Spleen (tissue), 13 donors: ENCODE measurements at places on chromosomes 3 and 15. TPM values are rescaled to one million over a fixed set of nuclear protein-coding genes. Genes with fewer than 3 reads are reported as not detected.

- DNase-seq = no peak
Observed at GRCh38 chr3:156750191-156750873, 75.8 kb upstream of the LEKR1 start.

GRCh38 chr3:64082411-64082810, 59.1 kb upstream of the PSMD6 start:
- no peak for DNase-seq

DNA sequence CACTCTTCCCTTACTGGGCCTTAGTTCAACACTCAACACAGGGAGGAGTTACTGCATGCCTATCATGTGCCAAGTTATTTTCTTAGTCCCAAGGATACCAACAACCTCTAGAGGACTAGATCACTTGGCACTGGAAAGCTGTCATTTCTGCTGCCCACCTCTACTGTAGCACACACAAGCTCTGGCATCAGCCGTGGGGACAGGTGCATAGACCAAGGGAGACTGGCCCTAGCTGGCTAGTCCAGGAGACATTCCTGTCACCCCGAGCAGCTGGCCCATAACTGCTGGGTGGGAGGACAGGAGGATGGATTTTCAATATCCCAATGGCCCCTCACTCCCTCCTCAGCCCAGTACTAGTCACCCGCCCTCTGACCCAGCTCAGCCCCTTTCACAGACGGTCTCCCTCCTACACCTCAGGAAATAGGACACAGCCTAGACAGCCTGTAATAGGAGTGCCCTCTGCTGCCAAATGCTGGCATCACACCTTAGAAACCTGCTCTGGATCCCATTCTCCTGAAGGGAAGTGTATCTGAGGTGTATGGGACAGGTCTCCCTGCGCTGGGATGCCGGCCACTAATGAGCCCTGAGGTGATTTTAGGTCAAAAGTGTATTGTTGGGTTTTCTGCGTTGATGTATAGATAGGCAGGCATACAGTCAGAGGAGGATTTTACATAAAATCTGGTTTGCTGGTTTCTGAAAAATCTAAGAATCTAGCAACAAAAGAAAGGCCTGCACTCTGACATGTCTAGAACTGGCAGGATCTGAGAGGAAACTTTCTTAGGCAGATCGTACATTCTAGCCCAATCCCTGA, 3.4 kb upstream of the DZIP1L start:
- DNase-seq = no peak

GRCh38 chr15:77497110-77497737, 76.5 kb downstream of the HMG20A start:
- DNase-seq = peak; percentile 75

Gene ARL13B
- 4.2 TPM for polyA plus RNA-seq

- peak; percentile 89 for DNase-seq
Observed at GRCh38 chr3:195150181-195151118, 120.5 kb downstream of the XXYLT1 start.

DNA sequence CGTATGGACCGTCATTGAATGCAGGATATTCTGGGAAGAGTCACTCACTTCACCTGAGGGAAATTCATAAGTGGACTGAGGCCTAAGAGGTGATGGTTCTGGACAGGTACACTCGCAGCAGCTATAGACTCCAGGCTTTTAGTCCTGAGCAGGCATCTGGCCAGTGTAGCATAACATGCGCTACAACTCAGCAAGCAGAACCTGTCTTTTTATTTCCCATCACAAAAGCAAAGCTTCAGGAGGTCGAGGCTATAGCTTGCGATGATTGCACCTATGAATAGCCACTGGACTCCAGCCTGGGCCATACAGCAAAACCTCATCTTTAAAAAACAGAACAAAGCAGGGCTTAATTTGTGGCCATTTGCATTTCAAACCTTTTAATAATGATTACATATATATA, 185.8 kb downstream of the KCNH8 start:
- DNase-seq = no peak

- DNase-seq = no peak
Observed at GRCh38 chr3:120498556-120499346, 48.0 kb upstream of the FSTL1 start.

DNA sequence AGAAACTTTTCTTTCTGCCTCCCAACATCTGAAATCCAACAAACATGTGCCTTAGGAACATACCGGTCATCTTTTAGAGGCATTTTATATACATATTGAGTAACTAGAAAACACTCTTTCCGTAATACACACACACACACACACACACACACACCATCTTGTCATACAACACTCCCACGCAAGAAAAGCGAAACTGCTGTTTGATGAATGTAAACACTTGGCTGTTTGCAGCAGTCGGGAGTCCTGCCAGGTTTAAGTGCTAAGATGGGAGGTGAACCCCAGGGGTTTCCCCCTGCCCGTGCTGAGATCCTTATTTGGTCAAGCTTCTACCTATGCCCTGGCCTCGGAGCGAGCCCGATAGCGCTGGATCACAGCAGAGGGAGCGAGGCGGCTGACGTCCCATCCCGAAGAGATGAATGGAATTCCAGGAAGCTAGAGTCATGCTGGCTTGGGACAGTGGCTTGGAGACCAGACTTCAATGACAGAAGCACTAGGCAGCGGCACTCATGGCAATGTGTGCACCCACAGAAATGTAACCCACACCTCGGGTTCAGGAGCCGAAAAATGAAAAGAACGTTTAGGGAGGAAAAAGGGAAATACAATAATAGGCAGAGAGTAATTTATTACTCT, 1.3 kb upstream of the THBS1 start:
- no peak for DNase-seq

Gene THSD4
- 0.30 TPM for polyA plus RNA-seq

Gene TLNRD1
- polyA plus RNA-seq = 14.1 TPM

DNA sequence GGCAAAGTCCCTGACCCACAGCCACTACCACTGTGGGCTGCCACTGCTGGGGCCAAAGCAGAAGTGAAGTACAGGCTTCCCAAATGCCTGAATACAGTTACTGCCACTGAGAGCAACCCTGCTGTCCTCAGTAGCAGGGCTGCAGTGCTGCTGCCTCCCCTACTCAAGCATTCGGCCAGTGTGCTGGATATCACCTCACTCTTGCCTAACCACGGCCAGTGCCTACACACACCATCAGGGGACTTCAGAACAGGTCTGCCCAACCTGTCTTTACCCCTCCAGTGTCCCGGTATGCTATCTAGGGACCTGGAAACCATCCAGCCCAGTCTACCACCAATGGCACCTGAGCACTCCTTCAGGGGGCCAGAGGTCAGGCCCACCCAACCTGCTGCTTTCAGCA, 261.5 kb upstream of the COL8A1 start:
- DNase-seq = no peak

Gene SLC6A11
- not detected for polyA plus RNA-seq

- DNase-seq = no peak
Observed at GRCh38 chr15:88873786-88874185, 21.6 kb downstream of the HAPLN3 start.

DNA sequence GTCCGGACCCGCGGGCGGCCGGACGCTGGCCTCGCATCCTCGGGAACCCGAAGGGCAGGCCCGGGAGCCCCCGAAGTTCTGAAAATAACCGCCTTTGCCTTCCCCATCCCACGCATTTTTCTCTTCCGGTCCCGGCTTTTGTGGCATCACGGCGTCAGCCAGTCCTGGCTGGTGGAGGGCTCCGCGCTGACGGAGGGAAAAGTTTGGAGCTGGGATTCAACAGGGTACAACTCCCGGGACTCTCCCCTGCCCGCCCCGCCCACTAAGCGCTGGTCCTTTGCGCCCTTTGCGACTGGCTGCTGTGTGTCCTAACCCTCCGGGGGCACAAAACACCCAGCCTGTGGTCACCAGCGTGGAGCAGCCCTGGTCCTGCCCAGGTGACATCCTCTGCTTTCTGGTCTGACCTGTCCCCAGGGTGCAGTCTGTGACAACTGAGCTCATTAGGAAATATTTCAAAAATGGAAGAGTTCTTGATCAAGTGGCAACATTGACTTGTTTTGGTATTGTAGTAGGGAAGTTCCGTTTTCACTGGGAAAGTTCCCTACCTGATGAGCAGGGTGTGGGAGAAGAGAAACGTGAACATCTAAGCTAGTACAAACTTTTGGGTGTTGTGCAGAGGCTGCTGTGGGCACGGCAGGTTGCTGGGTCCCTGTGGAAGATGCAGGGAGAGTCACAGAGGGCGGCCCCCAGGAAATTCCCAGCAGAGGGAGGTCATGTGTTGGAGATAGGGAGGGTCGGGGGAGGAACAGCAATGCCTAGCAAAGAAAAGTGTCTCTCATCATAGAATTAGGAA, 775 bp downstream of the ARNT2 start:
- DNase-seq = no peak

DNA sequence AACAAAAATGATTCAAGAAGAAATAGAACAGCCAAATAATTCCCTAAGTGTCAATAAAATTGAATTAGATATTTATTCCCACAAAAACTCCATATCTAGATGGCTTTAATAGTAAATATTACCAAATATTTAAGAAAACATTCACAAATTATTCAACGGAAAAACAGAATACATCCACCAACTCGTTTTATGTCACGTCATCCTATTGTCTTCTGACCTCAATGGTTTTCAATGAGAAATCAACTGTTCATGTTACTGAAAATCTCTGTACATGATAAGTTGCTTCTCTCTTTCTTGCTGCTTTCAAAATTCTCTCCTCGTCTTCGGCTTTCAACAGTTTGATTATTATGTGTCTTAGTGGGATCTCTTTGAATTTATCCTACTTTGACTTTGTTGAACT, 17.1 kb upstream of the FBXL2 start:
- DNase-seq = no peak

DNA sequence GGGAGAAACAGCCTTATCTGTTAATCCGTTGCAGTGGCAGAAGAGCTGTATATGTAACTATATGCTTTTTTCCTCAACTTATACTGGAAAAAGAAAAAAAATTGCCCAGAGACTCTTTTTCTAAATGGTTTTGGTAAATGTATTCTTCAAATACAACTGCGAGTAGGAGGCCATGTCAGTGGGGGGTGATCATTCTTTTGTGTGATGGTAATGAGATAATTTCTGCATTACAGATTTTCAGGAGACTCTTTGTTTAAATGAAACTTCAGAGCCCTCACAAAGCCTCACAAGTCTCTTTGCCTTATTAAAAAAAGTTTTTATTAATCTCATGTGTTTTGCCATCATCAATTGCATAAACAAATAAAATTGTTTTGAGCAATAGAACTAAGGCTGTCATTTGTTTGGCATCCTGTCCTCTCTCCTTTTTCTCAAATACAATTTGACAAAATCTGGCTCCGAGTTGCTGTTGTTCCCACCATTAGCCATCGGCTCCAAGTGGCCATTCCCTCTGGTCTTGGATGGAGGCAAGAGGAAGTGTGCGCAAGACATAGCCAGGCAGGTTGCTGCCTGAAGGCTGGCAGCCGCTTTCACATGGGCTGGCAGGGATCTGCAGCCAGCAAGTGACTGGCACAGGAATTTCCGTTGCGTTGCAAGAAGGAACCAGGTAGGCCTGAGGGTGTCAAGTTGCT, 116.7 kb downstream of the FNDC3B start:
- no peak for DNase-seq

DNA sequence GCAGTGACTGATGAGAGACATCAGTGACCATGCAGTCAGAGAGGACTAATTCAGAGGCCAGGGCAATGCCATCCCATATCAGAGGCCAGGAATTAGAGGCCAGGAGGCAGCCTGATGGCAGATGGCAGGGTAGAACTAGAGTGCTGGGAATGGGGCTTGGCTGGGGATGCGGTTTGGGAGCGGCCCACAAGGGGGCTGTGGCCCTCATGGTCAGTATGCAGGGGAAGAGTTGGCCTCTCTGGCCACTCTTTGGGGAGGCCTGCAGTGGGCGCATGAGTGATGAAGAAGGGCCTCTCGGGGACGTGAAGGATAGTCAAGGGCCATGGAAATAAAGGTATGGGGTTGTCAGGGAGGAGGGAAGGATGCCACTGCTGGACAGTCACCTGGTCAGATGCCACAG, 101.7 kb downstream of the EEFSEC start:
- no peak for DNase-seq

Gene ZNF80
- 0.28 TPM for polyA plus RNA-seq

DNA sequence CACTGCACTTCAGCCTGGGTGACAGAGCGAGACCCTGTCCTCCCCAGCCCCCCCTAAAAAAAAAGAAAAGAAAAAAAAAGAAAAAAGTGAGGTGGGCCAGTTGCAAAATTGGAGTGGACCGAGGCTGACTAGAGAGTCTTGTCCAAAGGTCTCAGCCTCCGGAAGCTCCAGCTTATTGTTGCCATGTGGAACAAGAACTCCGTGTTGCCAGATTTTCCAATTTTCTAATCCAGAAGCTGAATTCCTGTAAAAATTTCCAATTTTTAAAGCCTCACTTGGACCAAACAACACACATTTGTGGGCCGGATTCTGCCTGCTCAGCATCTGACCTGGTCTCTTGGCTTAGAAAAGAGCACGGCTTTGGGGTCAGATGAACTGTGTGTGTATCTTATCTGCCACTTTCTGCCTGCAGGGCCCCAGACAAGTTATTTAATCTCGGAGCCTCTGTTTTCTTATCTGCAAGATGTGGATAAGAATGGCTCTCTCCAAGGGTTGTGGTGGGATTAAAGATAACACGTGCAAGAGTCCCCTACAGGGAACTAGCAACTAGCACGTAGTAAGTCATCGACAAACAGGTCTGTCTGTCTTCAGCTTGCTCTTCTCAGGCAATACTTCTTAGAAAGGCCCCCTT, 73.7 kb upstream of the TLE3 start:
- DNase-seq = peak; percentile 10

- peak; percentile 86 for DNase-seq
Observed at GRCh38 chr3:30681649-30682211, 75.3 kb downstream of the TGFBR2 start.

DNA sequence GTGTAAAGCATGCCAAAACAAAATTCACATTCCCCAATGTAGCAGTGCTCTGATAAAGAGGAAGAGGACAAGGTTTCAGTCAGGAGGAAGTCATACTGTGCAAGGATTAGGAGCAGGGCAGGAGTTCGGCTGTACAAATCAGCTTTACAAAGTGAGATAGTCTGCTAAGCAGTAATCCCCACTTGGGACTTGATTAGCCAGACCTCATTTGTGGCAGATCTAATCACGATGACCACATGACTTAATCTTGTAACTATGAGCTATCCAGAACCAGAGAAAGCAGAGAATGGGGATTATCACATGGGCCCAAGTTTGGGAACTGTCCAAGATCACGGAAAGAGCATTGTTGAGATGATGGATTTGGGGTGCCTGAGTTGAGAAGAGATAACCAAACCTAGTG, 7.8 kb downstream of the DCBLD2 start:
- DNase-seq = no peak

DNA sequence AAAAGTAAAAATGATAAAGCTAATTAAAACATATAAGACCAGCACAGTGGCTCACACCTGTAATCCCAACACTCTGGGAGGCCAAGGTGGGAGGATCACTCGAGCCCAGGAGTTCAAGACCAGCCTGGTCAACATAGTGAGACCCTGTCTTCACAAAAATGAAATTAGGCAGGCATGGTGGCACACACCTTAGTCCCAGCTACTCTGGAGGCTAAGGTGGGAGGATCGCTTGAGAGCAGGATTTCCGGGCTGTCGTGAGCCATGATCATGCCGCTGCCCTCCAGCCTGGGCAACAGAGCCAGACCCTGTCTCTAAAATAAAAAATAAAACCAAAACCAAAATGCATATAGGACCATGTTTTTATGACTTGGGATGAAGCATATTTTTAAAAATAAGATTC, 4.8 kb upstream of the PRSS50 start:
- no peak for DNase-seq
